ENCODE measurements at places on chromosomes 2 and 18. TPM values are rescaled to one million over a fixed set of nuclear protein-coding genes. Genes with fewer than 3 reads are reported as not detected.

Gene TRAK2
- 32.8 TPM for total RNA-seq

Gene SCYGR7
- total RNA-seq: not detected

Gene GFPT1
- 25.8 TPM for total RNA-seq

Gene LYPD6
- 0.76 TPM for total RNA-seq

Gene FABP1
- total RNA-seq: not detected

Gene BUB1
- 4.9 TPM for total RNA-seq

Gene MC2R
- not detected for total RNA-seq

Gene MOGAT1
- total RNA-seq: not detected

Gene CXCR4
- 6.5 TPM for total RNA-seq

Gene MTX2
- total RNA-seq: 28.4 TPM

Gene NLRC4
- not detected for total RNA-seq

Gene PREB
- total RNA-seq: 60.7 TPM

Gene SFT2D3
- total RNA-seq: 6.0 TPM

Gene NYAP2
- 0.09 TPM for total RNA-seq

Gene FAM110C
- total RNA-seq: 59.1 TPM

DNA sequence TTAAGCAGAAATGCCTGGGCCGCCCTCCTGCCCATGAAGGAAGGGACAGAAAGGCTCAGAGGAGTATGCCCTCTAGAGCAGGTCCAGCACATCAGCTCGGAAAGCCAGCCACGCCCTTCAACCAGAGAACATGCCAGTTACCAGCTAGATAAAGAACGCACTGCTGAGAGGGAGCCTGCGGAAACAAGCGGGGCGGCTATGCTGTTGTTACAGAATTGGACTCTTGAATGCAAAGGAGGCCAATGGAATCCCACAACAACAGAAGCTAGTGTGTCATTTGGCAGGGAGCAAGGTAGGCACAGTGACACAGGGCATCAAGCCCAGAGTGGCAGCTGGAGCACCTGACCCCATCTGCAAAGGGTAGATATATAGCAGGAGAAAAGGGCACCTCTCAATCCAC is 242.9 kb upstream of the ID2 start:
- DNase-seq: no peak

DNA sequence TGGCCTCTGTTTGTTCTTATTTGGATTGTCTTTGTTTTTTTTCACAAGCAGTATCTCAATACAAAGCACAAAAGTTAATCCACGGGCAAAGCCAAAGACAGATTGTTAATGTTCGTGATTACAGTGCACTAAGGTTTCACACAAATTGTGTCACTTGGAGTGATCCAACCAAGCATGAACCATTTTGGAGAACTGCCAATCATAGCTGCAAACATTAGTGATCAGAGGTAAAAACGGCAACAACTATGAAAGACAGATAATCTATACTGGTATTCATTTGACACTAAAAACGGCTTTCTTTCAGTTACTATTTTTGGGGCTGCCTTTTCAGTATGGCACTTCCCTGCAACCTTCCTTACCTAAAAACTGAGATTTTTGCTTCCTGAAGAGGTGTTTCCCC is 213.1 kb upstream of the GULP1 start:
- no peak for DNase-seq

GRCh38 chr2:171310889-171311288 is 122.9 kb downstream of the METTL8 start:
- no peak for DNase-seq

GRCh38 chr2:70747284-70747683 is 20.7 kb downstream of the ADD2 start:
- DNase-seq: no peak

DNA sequence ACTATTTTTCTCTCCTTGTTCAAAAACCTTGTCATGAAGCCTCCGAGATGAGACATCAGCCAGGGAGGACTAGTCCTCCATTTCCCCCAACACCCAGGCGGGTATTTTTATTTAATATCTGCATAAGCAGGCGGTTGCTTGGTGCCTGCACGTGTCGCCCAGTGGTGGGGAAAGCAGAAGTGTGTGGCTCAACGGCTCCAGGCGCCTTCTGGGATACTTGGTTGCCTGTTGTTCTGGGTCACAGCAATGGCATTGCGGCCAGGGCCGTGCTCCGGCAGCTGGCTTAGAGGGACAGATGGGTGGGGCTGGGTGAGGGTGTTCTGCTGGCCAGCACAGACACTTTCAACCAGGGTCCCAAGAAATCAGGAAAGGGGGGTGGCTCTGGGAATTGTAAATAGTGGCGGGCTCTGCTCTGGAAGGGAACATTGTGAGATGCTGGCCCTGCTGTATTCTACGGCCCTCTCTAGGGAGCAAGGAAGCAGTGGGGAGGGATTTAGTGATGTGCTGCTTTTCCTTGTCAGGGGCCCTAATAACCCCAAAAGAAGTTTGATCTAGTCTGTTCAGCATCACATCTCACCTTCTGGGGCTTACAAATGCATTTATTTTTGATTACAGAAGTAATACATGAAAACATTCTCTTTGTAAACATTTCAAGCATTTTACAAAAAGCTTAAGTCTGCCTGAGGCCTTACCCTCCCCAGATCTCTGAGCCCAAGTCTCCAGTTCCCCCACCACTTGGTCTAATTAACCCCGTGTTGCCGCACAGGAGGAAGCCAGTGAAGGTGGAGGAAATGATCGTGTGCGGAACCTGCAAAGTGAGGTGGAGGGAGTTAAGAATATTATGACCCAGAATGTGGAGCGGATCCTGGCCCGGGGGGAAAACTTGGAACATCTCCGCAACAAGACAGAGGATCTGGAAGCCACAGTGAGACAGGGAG is 1.1 kb downstream of the VAMP8 start:
- DNase-seq: no peak

- DNase-seq: no peak
Measured at GRCh38 chr2:231452799-231453508, 11.3 kb downstream of the NCL start.

GRCh38 chr2:7878786-7879482 is 802.9 kb upstream of the ID2 start:
- DNase-seq: no peak

GRCh38 chr18:77147418-77147852 is 14.9 kb upstream of the MBP start:
- no peak for DNase-seq

DNA sequence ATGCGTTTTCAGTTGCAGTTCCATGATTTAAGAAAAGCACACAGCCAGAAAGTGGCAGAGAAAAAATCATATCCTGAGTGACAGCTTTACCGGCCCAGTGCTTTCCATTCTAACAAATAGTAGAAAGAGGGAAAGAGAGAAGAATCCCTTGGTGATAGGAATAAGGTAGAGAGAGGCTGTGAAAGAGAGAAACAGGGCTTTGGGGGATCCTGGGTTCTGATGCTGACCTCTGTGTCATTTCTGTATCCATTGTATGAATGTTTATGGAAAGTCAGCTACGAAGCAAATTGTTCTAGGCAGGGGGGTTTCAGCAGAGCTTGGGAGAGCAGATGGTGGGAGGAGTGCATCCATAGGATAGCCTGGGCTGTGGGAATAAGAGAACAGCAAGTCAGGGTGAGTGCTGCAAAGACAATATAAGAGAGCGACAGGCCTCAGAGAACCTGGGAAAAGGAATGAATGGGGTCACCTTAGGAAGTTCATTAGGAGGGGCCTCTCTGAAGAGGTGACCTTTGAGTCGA is 203.4 kb upstream of the TNP1 start:
- no peak for DNase-seq

DNA sequence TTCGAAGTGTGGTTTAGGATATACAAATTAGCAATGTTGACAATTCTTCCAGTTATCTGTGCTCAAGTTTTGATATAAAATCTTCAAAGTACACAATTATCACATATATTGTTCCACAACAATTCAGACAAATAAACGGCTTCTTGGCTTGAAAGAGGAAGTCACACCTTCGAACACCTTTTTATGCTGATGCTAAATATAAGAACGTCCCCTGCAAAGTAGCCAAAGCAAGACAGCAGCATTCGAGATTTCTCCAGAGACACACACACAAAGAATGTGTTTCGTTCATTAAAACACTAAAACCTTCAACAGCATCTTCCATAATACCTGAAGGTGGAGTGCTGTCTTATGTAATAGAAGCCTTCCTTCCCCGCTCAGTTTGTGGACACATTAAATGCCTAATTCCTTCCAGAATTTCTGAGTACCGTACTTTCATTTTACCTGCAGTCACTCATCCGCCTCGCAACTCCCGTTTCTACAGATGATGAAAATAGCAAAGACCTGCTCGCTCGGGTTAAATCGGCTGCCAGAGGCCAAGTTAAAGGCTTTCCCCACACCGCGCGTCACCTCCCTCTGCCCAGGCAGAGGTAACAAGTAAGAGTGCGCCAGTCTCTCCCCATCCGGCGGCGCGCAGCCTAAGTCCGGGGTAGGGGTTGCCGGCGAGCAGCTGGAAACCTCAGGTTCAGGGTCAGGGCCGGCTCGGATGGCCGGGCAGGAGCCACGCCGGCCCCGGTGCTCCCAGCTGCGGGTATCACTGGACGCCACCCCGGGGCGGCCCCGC is 847 bp downstream of the SERPINE2 start:
- no peak for DNase-seq

GRCh38 chr18:60113396-60113795 is 213.6 kb downstream of the PMAIP1 start:
- DNase-seq: no peak

DNA sequence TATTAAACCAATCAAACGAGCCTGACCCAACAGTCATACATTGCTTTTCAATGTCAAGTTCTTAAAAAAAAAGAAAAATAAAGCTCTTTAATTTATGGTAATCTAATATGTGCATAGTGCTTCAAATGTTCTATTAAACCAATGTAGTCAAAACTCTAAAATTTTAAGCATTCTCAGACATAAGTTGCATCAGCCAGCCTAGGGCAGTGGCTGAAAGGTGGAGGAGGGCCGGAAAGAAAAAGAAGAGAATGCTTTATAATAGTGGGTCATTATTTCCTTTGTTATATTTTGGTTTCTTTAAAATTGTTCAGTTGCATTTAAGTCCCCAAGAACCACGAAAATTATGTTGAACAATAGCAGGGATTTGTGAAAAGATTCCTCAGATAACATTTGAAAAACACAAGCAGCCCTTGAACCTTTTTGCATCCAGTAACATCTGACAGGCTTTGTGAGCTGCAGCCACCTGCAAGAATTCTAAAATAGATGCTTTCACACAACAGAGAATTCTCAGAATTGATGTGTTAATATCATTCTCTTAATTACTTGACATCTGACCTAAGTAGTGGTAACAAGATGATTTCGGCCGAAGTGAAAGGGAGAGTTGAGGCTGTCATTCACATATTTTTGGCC is 252.1 kb downstream of the CDCA7 start:
- DNase-seq: no peak

DNA sequence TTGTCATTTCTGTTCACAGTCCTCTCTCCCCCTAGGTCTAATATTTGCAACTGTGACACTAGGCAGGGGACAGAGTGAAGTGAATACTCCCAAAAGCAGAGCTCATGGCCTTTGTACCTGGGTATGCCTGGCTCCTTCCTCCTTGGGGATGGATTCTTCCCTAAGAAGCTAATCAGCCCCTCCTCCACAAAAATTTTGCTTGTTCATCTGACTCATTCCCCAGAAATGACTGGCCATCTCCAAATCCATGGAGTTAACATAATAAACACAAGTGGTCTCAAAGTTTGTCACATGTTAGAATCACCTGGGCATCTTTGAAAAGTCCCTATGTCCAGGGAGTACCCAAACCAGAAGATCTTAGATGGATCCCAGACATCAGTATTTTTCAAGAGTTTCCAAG is 65.3 kb downstream of the SUCLG1 start:
- no peak for DNase-seq

- DNase-seq: no peak
Measured at GRCh38 chr2:241540771-241541561, 17.6 kb upstream of the BOK start.

- no peak for DNase-seq
Measured at GRCh38 chr2:108907822-108908712, 81.0 kb downstream of the EDAR start.

DNA sequence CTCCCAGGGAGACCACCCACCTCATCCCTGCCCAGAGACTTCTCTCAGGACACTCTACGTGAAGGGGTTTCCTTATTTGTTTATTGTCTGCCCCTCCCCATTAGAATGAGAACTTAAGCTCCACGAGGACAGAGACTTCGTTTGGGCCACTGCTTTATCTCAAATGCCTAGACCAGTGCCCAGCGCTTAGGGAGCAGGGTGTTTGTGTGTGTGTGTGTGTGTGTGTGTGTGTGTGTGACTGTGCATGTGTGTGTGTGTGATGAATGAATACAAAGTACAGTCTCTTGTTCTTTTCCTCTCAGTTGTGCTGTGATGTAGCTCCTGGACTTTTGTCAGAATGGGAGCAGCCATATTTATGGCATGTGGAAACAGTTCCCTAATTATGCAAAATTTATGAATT is 34.4 kb upstream of the CABYR start:
- DNase-seq: no peak

- DNase-seq: no peak
Measured at GRCh38 chr2:11775384-11775783, 29.0 kb downstream of the LPIN1 start.

Data from esophagus squamous epithelium (tissue), 5 donors.